ENCODE measurements at places on chromosomes 7 and 10. TPM values are rescaled to one million over a fixed set of nuclear protein-coding genes. Genes with fewer than 3 reads are reported as not detected.

RADIL gene
- total RNA-seq: 0.35 TPM

TMEM270 gene
- 0.72 TPM for total RNA-seq

VWDE gene
- 28.8 TPM for total RNA-seq

SRRM3 gene
- total RNA-seq: 0.74 TPM

Measured in PC-9 (cell line).